ENCODE measurements at places on chromosomes 4 and X.

GRCh38 chrX:45668686-45669443 lies 468.2 kb upstream of the DIPK2B start:
- no peak for DNase-seq

GRCh38 chr4:187798385-187798784 lies 197.2 kb upstream of the ZFP42 start:
- DNase-seq: no peak

GRCh38 chr4:101264993-101265815 lies 82.1 kb downstream of the PPP3CA start:
- DNase-seq: no peak

- no peak for DNase-seq
Observed at GRCh38 chr4:176443117-176443516, 123.4 kb downstream of the SPCS3 start.

DNA sequence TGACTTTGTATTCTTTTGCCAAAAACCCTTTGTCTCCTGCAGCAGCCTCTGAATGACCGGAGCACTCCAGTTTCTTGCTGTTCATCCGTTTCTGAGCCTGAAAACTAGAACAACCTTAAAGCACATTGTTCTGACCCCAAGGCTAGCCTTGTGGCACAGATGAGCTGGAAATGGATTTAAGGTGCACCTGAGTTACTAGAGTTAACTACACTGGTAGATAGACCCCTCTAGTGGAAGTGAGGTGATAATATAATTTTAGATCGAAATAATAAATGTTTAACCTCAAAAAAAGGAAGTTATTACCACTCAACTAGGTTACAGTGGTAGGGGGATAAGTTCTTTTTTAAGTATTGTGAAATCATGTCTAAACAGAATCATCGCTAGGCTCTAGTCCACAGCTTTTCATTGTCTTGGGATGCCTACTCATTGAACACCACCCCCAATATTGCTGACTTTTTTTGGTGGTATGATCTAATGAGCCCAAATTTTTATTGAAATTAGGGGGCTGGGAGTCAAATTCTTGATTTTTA lies 2.7 kb downstream of the PLS3 start:
- no peak for DNase-seq

GRCh38 chr4:8015512-8015911 lies 75.9 kb upstream of the AFAP1 start:
- DNase-seq: no peak

GRCh38 chrX:128035318-128035717 lies 16.9 kb downstream of the ACTRT1 start:
- no peak for DNase-seq

- no peak for DNase-seq
Observed at GRCh38 chr4:82194329-82194728, 179.5 kb downstream of the HNRNPD start.

- no peak for DNase-seq
Observed at GRCh38 chr4:17128268-17128667, 229.8 kb upstream of the LDB2 start.

DNA sequence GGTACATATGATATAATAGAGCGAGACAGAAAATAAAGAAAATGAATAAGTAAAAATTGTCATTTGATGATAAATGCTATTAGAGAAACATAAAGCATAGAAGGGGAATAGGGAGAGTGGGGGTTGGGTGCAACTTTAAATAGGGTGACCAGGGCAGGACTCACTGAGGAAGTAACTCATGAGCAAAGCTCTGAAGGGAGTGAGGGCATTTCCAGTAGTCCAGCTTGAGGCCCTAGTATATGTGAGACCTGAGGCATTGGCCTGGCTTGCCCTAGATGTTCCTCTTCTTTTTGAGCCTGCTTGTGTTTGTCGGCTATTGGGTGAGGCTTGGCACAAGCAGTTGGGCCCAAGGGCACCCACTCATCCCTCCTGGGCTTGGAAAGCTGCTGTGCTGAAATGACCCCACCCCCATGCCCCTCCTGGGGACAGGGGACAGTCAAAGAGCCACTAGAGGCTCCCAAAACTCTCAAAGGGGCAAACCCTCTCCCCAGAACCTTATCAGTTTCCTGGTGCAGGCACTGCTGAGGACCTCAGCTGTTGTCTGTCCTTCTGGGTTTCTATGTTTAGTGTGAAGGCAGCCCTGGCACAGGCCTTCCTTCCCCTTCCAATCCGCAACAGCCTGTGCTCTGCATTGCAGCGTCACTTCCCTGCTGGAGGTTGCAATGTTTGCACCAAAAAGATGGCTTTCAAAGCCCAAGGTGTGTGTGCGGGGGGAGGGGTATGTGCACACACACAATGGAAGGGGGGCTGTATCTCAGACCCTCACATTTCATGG lies 40.1 kb downstream of the APLN start:
- no peak for DNase-seq

GRCh38 chr4:140084385-140084784 lies 69.6 kb downstream of the MAML3 start:
- DNase-seq: no peak

DNA sequence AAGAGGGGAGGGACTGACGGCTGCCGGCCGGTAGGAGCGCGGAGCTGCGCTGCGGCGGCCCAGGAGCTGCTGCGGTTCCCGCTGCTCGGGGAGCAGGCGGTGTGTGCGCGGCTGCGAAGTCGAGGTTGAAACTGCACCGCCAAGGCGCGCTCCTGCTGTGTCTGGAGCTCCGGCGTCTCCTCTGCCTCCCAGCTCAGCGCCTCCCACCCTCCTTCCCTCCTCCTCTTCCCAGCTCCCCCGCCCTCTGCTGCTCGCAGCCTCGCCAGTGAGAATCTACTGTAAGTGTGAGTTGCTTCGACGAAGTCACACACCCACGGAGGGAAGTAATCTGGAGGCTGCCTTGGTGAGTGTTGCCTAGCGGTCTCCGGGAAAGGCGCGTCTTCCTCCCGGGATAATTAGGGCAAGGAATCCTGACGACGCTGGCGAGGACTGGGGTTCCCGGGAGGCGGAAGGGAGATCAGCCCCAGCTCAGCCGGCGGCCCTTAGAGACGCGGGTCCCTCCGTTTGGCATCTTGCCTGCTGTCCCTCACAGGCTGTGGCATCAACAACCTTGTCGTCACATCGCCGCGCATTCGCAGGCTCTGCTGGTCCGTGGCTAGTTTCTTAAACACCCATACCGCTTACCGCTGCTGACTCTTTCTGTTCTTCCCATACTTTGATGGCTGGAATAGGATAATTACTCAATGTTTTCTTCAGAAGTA lies at the start of gene EPHA5:
TSS of gene EPHA5 (minus strand) at position 159 of the 701 bp plus-strand sequence. CDS start 747 bp downstream, outside the sequence.
- no peak for DNase-seq

GRCh38 chr4:86220121-86220520 lies 139.7 kb downstream of the MAPK10 start:
- DNase-seq: no peak

DNA sequence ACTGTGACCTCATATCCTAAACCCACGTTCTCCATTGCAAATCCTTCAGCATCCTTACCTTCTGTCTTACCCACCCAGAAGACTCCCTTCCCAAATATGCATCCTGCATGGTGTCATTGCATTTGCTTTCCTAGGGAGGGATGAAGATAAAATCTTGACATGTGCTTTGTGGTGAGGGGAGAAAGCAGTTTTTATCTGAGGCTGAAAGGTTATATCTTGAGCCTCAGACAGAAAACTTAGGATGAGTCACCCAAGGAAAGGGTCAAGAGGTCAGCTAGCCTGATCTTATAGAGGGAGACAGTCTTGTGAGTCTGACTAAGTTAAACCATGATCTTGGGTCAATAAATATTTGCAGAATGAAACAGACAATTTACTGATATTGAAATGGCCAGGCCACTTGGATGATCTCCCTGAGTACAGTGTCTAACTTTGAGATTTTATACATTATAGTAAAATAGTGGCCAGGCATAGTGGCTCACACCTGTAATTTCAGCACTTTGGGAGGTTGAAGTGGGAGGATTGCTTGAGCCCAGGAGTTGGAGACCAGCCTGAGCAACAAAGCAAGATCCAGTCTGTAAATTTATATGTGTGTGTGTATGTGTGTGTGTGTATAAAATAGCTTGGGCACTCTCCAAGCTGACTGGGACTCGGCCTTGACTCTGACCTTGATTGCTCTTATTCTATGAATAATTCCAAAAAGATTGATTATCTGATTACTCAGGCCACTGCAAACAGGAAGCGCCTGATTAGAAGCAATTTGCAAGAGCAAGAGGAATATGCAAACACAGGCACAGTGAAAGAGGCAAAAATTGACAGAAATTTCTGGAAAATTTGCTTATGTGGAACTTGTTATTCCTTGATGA lies 15.4 kb upstream of the FAM9C start:
- no peak for DNase-seq
